ENCODE measurements at places on chromosomes 3 and 15.

DNA sequence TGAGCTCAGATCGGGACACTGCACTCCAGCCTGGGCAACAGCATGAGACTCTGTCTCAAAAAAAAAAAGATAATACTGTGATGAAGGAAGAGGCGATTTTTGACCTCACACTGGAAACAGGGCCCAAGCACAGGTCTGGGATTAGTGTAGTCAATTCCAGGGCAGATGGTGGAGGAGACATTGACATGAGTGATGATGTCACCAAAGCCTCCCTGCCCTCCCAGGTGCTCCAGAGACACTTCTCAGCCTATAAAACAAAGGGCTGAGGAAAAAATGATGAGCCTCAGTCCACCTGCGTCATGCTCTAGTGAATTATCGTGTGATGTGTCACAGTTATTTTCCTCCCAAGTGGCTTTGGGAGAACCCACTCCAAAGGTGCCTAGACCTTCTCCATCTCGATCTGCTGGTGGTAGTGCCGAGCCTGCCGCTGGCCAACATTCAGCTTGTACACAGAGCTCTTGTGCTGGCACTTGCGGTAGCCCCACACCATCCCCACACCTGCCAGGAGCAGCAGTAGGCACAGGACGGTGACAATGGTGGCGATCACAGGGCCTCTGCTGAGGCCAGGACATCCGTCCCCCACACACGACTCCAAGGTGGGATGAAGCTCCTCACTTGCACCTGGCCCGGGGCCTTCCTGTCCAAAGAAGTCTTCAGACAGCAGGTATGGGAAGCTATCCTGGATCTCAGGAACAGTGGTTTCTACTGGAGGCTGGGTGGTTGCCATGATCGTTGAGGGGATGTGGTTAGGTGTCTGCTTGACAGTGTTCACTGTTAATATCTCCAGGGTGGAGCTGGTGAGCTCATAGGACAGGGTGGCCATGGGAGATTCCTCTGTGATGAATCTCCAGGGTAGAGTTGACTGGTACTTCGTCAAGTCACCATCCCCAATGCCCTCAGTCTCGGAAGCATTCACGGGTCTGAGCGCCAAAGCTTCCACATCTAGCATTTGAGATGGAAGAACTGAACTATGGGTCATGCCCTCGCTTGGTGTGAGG lies 38.8 kb downstream of the CRTAP start:
- DNase-seq, result no peak

DNA sequence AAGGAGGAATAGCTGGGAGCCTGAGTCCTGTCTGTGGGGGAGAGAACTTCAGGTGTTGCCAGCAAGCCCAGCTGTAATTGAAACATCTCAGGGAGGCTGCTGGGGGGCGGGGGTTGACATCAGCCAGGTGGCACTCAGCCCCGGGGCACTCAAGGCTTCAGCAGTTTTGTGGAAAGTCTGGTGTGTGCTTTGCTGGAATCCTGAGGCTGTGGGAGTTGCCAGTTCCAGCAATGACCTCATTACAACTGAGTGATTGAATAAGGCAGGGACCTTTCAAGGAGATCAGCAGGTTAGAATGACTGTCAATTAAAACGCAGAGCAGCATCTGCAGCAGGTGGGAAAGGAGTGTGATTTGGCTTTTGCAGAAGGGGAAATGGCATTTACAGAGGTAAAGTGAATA lies 75.7 kb downstream of the FAM43A start:
- peak; percentile 39 for DNase-seq

DNA sequence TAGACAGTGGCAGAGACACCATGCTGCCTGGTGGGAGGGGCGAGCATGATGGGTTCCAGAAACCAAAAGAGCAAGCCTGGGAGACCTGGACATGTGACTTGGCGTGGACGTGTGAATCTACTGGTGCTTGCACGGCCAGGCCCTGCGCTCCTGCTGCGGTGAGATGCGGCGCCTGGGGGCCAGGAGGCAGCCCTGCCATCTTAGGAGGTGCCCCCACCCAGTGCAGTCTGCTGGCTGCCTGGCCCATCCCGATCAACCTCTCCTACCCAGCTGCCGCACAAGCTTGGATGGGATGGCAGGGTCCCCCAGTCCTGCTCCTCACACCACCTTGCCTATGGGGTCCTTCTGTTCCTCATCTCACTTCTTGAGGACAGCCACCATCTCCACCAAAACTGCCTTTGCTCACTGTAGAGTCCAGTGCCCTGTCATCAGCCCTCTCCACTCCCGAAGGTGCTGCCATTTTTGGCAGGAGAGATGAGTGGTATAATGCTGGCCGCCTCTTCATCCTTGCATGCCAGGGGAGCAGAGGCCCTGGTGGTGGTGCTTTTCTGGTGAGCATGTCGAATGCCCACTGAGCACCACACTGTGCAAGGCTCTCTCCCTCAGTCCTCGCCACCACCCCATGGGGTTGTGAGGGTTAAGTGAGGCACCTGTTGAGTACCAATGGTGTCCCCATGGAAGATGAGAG lies 3.1 kb upstream of the ABTB1 start:
- no peak for DNase-seq

DNA sequence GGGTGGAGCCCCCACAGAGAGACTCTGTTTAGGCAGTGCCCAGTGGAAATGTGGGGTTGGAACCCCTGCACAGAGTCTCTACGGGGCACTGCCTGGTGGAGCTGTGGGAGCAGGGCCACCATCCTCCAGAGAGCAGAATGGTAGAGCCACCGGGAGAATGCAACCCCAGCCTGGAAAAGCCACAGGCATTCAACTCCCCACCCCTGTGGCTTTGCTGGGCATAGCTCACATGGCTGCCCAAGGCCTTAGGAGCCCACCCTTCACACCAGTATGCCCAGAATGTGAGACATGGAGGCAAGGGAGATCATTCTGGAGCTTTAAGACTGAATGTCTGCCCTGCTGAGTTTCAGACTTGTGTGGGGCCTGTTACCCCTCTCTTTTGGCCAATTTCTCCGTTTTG lies 19.0 kb upstream of the CHCHD6 start:
- no peak for DNase-seq

DNA sequence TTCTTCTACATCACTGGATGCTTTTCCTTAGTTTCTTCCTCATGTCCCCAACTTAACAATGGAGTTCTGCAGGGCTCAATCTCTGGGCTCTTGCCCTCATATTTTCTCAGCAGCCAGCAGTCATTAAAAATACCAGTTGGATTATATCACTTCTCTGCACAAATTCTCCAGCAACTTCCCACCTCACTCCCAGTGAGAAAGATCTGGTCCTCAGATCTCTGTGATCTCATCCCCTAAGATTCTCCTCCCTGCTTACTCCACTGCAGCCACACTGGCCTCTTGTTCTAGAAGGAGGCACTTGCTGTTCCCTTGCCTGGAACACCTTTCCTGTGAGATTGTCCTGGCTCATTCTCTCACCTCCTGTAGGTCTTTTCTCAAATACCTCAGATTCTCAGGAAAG lies 6.1 kb downstream of the ERICH6 start:
- DNase-seq, result no peak

DNA sequence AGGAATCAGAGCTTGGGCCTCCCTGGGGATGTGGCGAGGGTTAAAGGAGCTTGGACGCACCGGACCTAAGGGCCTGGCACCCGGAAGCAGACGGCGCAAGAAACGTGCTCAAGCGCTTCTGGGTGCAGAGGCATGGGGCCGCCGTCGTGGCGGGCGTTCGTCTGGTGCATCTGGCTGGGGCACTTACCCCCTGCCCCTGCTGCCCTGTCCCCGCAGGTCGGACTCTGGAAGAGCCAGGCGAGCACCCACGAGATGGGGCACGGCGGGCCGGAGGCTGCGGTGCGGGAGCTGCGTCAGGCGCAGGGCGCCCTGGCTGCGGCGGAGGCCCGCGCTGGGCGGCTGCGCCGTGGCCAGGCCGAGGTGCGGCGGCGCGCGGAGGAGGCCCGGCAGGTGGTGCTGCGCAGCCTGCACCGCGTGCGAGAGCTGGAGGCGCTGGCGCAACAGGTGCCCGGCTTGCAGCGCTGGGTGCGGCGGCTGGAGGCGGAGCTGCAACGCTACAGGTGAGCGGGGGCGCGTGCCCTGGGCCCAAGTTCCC lies 2.5 kb downstream of the EFCC1 start:
- DNase-seq, result peak; percentile 68

- no peak for DNase-seq
Measured at GRCh38 chr15:83444936-83445335, 2.2 kb upstream of the SH3GL3 start.

DNA sequence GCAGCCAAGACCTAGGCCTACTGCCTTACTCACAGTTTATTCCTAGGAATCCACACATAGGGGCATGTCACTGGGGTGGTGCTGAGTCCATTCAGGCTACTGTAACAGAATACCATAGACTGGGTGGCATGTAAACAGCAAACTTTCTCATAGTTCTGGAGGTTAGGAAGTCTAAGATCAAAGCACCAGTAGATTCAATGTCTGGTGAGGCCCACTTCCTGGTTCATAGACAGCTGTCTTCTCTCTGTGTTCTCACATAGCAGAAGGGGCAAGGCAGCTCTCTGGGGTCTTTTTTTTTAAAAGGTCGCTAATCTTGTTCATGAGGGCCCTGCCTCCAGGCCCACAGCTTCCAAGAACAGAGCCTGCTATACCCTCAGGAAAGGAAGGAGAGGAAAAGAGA lies 113.9 kb upstream of the MANF start:
- no peak for DNase-seq

- peak; percentile 77 for DNase-seq
Measured at GRCh38 chr3:25664812-25665314, at the start of gene TOP2B. TSS of gene TOP2B (minus strand) at chr3:25664907. CDS start at chr3:25664297, 610 bp downstream.

- no peak for DNase-seq
Measured at GRCh38 chr15:41022487-41023090, 69.3 kb downstream of the CHAC1 start.

DNA sequence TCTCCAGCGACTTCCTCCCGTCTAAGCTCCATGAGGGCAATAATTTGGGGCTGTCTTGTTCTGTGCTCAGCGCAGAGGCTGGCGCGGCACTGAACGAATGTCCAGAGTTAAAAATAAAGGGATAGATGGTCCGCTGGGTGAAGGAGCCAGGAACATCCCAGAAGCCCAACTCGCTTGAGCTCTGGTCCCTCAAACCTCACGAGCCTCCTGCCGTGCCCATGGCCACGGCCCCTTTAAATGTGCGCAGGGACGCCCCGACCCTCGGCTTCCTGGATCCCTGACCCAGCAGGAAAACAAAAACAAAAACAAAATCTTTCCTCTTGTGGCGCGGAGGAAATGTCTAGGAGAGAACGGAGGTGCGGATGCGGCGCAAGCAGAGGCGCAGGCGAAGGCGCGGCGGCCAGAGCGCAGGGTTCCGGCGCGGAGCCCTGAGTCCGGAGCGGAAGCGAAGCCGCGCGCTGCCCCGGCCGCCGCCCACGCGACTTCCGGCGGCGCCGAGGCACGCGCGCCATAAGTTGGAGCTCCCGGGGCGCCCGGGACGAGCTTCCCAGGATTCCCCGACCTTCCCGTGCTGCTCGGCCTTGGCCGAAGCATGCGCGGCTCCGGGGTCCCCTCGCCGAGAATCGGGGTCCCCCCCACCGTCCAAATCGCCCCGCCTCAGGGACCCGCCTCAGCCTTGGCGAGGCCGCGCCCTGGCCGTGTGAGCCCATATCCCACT lies 52.9 kb upstream of the WNT7A start:
- DNase-seq, result no peak

- DNase-seq, result no peak
Measured at GRCh38 chr3:136954251-136954650, 3.5 kb upstream of the IL20RB start.

DNA sequence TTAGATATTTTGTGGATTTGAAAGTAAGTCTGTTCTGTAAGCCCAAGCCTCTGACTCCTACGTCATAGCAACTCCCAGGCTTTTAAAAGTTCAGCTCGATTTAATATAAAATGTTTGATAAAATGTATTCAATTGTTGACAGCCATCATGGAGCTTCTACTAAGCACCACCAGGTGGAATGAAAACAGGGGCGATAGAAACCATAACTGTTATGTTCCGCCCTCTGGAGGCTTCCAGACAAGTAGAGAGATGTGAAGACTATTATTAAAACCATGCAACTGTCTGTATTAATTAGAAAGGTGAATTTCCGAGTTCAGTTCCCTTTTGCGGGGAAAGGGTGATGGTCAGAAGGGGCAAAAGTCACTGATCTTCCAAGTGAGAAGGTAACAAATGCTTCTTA lies 292.2 kb downstream of the NR2F2 start:
- no peak for DNase-seq

- DNase-seq, result no peak
Measured at GRCh38 chr3:123193448-123194101, 8.2 kb upstream of the SEC22A start.

DNA sequence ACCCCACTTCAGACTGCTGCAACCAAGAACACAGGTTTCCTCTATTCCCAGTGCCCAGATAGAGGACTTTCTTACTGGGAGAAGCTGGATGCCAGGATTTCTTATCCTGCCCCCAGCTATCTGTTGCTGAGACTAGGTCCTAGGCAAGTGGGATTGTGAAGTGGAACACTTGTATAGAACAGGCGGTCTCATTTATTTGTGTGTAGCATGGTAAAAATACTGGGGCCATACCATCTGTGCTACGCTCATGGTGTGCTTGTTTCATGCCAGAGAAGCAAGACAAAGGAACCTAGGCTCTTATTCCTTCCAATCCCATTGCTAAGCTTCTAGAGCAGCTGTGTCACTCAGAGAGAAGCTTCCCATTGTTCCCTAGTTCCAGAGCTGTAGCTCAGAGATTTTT lies 191.5 kb upstream of the EPHA6 start:
- DNase-seq, result no peak

- no peak for DNase-seq
Measured at GRCh38 chr3:31610700-31611275, 78.1 kb downstream of the STT3B start.

GRCh38 chr15:26869628-26870027 lies 2.8 kb downstream of the GABRA5 start:
- no peak for DNase-seq

GRCh38 chr3:107545680-107546120 lies 22.9 kb downstream of the BBX start:
- no peak for DNase-seq

DNA sequence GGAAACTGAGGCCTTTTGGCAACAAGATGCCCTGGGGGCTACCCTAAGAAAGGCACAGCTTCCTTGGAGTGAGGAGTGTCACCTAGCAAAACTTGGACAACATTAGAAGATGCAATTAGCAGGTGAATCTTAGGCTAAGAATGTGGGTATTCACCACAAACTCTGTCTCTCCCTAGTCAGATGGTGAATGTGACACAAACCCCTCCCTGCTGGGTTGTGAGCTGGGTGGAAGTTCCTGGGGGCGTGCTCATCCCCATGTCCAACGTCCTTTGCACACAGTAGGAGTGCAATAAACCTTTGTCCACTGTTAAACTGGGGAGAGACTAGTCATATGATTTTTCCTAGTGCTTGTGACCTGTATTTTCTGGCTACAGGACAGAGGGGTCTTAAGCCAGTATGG lies 67.1 kb upstream of the SH3GL3 start:
- no peak for DNase-seq

DNA sequence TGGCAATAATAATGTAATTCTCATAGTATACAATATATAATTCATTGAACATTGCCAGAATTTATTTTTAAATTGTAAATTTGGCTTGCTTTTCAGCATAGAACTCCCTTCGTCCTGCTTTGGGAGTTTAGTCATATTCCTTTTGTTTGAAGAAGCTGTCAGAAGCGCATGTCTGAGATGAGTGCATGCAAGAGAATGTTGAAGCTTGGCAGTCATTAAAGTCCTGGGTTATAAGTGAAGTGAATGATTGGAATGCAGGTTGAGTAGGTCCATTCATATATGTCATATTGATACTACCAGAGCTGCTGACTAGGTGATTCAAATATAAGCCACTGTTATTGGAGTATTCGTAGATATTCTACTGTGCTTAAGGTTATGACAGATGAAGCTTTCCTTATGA lies 243.6 kb upstream of the MDFIC2 start:
- DNase-seq, result no peak

- DNase-seq, result no peak
Measured at GRCh38 chr3:130918328-130918727, 24.4 kb downstream of the ATP2C1 start.

- no peak for DNase-seq
Measured at GRCh38 chr3:118196183-118196582, 838.5 kb downstream of the IGSF11 start.

Measured in DMS153 (cell line).